HFFc6 (cell line): ENCODE measurements at places on chromosomes 3 and 15.

DNA sequence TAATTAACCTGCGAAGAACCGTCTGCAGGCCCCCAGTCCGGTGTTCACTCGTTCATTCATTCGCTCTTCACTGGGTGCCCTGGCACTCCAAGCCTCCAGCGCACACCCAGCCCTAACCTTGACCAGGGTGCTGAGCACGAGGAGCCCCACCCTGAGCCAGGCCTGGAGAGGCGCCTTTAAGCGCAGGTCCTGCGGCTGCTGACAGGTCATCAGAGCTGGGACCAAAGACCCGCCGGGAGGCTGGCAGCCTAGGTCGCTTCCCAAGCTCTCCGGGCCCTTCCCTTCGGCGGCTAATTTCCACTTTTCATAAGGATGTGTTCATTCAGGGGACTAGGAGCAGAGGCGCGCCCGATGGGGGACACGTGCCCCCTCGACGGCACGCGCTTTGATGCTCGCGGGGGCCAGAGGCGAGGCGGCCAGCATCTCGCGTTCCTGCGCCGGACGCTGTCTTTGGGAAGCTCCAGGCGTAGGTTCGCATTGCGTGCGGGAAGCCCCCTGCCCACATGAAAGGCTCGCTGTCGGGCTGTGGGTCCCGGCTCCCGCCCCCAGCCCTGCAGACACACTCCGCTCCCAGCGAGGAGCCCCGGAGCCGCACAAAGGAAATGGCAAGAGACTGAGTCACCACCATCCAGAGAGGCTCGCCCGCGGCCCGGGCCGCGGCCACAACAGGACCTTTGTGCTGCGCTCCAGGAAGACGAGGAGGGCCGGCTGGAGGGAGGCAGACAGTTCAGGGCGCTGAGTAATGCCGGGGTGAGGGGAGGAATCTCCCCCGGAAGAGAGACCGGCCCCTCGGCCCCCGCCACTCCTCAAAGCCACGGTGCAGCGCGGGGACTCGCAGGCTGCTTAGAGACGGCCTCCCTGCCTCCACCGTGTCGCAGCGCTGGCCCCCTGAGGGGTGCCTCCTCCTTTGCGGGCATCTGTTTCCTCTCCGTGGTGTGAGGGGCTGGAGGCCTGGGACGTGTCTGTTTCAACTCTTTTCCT lies 266.4 kb upstream of the HES1 start:
- peak; percentile 76 for DNase-seq

DNA sequence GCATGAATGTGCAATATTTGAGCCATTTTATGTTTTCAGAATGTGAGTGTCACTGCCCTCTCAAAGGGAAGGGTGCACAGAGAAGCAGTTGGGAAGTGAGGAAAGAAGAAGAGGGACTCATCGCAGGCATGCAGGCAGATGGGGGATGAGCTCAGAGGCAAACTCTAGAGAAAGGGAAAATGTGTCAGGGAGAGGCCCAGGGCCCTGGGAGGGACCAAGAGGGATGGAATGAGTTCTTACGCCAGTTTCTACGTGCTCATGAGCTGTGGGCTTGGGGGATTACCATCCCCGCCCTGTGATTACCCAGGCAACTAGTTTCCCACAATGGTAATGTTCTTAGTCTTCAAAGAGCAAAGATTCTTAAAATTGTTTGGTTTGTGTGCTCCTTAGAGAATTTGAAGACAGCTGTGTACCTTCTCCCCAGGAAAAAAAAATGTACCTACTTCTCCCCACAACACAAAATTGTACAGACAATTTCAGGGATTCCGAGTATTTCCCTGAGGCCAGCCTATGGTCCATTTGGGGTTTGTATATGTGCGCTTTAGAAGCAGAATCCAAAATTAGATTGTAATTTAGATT lies 17.8 kb downstream of the GCSAM start:
- DNase-seq: no peak

DNA sequence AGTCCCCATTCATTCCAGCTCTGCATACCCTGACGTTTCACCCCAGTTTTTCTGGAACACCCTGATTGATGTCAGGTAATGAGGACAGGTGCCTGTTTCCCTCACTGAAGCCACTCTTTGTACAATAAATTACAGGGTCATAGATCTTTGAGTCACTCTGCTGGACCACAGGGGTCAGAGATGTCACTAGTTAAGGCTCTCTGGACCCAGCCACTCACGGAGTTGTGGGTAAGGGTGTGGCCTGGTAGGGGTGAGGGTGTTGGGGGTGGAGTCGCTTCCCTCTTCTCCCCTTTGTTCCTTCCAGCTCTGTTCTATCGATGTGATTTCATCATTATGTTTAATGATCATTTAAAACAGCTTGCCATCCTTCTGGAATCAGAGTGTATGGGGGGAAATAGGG lies 512 bp downstream of the IQCF5 start:
- no peak for DNase-seq

DNA sequence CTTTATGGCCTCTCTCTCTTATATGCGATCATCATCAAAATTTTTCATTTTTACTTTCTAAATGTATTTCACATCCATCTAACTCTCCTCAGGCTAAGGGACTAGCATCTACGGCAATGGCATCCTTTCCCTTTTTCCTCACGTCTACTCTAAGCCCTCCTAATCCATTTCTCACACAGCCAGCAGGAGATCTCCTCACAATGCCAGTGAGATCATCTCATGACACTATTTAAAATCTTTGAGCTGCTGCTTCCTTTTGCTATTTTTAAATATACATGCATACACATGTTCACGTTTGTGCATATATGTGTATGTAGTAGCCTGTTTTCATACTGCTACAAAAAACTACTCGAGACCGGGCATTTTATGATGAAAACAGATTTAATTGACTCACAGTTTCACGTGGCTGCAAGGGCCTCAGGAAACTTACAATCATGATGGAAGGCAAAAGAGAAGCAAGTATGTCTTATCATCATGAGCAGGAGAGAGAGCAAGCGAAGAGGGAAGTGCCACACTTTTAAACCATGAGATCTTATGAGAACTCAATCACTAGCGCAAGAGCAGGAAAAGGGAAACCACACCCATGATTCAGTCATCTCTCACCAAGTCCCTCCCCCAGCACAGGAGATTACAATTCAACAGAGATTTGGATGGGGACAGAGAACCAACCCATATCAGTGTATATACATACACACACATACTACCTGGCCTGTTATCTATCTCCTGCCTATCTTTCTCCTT lies 599.2 kb upstream of the ROBO1 start:
- no peak for DNase-seq
